Right atrium auricular region (tissue), 2 donors: ENCODE measurements at places on chromosomes 13 and 19. TPM values are rescaled to one million over a fixed set of nuclear protein-coding genes. Genes with fewer than 3 reads are reported as not detected.

MYPOP gene
- 7.2 TPM for total RNA-seq

MCEMP1 gene
- 0.70 TPM for total RNA-seq

PSG3 gene
- not detected for total RNA-seq

PRR19 gene
- total RNA-seq: not detected

ZNF613 gene
- 5.2 TPM for total RNA-seq

CERS1 gene
- total RNA-seq: 0.79 TPM

GRCh38 chr13:99282264-99283231 is 24.4 kb upstream of the GPR18 start:
- DNase-seq: no peak

GRCh38 chr19:46714444-46715106 is 2.3 kb downstream of the PRKD2 start:
- DNase-seq: no peak

DNA sequence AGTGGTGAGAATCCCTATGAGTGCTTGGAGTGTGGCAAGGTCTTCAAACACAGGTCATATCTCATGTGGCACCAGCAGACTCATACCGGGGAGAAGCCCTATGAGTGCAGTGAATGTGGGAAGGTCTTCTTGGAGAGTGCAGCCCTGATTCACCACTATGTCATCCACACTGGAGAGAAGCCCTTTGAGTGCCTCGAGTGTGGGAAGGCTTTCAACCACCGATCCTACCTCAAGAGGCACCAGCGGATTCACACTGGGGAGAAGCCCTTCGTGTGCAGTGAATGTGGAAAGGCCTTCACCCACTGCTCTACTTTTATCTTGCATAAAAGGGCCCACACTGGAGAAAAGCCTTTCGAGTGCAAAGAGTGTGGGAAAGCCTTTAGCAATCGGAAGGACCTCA is 18.7 kb upstream of the AURKC start:
- no peak for DNase-seq

DNA sequence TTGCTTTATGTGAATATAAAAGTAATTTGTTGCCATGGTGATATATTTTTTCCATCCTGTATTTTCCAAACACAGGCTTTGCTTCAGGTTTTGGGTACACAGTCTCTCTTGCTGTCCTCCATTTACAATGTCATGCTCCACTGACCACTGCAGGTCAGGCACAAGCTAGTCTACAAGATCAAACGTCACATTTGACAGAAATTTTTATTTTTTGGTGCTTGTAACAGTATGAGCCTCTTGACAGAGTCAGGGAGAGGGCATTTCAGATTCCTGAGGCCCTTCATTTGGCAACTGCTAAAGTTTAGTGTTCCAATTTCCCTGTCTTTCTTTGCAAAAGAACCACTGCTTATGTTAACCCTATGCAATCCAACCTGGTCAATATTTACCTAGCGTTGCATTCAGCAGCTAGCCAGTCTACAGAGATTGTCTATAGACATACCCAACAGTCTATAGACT is 175.0 kb downstream of the RFC3 start:
- no peak for DNase-seq

GRCh38 chr19:41941410-41942202 is 13.4 kb upstream of the ERFL start:
- no peak for DNase-seq

DNA sequence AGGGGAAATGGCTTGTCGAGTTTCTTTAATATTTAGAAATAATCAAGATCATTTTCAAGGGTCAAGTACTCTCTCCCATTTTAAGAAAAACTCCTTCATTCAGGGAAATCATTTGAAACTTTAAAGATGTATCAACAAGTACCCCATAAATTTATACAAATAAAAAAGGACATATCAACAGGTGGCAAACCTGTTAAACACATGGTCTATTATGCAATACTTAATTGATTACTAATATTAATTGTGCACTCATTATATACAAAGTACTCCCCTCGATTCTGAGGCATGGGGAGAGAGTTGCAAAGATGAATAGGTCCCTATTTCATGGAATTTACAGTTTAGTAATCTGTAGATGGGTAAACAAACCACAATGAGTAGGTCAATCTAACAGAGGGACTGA is 2.1 kb upstream of the LRCH1 start:
- DNase-seq: no peak

DNA sequence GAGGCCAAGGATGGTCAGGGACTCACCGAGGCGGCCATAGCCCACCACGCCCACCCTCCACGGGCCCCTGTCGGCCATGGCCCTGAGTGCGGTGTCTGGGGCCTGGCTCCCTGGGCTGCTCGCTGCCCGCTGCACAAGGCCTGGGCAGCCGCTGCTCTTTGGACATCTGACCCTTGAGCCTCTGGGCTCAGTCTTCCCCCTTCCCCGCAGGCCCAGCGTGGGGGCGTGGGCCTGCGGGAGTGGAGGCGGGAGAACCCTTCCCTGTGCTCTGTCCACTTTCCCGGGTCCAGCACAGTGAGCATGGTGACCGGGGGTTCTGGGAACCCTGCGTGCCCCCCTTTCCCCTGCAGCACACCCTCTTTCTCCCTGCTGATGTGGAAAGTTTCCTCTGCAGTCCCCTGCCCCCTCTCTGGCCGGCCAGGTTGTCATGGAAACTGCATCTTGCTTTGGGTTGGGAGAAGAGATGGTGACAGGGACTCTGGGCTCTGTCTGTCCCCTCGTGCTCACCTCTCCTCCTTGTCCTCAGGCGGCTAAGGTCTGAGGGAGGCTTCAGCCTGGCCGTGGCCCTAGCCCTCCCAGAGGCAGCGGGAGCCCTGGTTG is at the start of gene ASPDH:
Gene ASPDH (minus strand): TSS at position 168 of the 600 bp plus-strand sequence. CDS start 90 bp downstream, at position 78.
- no peak for DNase-seq
